ENCODE measurements at places on chromosomes 5 and 9.

DNA sequence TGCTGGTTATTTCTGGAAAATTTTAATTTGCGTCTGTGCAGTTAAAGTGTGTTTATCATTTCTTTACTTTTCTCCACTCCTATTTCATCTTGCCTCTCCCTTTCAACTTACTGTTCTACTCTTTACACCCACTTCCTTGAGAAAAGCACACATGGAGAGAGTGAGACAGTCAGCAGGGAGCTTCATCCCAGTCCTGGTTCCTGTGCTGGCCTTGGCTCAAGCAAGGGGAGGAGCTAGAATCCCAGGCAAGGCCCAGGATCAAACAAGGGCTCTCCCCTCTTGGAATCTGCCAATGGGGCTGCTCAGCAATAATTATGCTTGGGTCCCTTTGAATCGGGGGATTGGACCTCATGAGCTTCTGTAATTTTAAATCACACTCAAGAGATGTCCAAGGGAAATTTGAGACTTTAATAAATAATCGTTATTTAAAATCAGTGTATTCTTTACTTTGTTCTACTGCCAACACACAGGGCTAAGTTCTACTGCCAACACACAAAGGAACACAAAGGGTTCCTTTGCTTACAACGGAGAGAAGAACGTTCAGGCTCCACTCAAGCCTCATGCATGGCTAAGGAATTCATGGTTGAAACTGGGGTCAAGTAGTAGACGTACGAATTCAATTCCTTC, 439.3 kb upstream of the DAB2 start:
- DNase-seq, result no peak

DNA sequence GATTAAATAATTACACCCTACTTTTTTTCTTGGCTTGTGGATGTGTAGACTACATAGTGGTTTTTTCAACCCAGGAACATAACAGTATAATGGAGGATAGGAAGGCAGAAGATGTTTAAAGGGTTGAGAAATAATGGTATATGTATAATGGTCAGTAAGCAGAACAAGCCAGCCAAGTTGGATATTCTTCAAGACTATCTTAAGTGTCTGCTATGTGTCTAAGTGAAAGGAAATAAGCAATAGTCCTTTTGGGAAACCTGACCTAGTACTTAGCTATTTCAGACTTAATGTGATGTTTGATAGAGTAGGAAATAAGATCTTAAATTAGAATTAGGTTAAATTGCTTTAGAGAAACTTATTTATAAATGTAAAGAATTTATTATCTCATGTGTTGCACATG, 85.7 kb downstream of the PTPDC1 start:
- no peak for DNase-seq

- DNase-seq, result no peak
These were observed 124.3 kb downstream of the ENC1 start for GRCh38 chr5:74516211-74516636.

DNA sequence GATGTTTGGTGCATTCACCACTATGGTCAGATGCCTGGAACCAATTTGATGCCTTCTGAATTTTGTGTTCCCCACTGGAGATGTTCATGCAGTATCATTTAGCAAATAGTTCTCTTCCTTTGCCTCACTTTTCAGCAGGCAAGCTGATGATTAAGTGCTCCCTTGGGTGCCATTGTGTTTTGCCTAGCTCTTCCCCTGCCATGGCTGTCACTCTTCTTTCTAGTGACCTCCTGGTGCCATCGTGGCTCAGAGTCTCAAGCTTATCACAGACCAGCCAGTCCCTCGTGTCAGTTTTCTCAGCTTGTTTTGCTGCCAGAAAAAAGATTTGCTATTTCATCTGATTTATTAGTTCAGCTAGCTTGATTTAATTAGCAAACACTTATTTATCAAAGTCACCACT, 41.3 kb downstream of the IL31RA start:
- no peak for DNase-seq

- no peak for DNase-seq
These were observed 11.4 kb upstream of the GRIN1 start for GRCh38 chr9:137127301-137128157.

- DNase-seq, result no peak
These were observed 152.5 kb downstream of the FANCC start for GRCh38 chr9:95165004-95165403.

DNA sequence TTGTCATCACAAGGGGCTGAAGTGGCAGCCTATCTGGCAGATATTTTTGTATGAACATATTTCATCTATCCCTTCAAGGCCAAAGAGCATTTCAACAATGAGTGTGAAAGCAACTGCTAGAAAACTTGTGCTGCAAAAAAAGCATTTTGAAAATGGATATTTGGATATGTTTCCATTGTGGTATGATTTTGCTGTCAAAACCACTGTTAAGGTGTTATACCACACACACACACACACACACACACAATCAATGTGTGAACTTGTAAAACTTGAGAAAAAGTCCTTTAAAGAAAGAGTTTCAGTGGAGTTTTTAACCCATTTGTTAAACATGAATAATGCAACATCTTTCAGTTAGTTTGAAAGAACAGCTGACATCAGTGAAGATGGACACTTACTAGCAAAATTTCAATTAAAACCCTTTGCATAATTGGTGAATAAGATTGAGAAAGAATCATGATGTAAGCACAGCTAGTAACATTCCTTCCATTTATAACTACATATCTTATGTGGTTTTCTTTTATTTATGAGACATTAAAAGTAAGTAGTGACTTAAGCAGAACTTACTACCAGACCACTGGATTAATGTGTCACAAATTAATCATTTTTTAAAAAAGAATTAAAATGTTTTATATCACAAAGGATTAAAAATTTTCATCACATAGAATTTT, 182.6 kb upstream of the GNA14 start:
- no peak for DNase-seq

GRCh38 chr5:56279979-56280378, 46.8 kb upstream of the ANKRD55 start:
- no peak for DNase-seq

DNA sequence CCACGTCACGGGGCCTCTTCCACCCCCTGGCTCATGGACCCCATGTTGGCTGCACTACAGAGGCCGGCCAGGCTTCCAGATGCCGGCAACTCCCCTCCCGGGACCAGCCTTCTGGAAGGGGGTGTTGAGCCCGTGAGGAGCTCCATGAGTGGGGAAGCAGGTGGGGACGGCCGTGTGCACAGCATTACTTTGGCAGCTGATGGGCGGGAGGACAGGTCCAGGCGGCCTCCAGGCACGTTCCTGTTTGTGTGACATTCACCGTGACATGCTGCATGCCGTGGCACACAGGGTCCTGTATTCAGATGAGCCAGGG, 29.1 kb upstream of the ABO start:
- DNase-seq, result no peak

DNA sequence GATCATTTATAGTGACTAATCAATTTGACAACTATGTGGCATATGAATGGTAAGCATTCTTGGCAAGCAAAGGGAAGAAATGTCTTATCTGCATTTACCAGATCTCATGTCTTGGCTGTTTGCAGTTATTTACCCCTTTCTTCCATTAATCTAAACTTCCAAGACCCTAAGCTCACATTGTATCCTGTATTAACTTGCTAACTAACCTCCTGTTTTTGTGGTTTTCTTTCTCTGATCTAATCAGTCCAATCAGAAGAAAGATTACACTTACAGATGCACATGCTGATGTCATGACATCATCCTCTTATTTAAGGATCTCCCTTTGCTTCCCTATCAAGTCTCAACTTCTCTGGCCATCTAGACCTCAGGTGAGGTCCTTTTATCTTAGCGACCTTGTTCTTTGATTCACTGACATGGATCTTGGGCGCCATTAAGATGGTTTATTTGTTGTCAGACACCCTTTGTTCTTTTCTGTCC, 95.5 kb downstream of the F2RL2 start:
- no peak for DNase-seq

DNA sequence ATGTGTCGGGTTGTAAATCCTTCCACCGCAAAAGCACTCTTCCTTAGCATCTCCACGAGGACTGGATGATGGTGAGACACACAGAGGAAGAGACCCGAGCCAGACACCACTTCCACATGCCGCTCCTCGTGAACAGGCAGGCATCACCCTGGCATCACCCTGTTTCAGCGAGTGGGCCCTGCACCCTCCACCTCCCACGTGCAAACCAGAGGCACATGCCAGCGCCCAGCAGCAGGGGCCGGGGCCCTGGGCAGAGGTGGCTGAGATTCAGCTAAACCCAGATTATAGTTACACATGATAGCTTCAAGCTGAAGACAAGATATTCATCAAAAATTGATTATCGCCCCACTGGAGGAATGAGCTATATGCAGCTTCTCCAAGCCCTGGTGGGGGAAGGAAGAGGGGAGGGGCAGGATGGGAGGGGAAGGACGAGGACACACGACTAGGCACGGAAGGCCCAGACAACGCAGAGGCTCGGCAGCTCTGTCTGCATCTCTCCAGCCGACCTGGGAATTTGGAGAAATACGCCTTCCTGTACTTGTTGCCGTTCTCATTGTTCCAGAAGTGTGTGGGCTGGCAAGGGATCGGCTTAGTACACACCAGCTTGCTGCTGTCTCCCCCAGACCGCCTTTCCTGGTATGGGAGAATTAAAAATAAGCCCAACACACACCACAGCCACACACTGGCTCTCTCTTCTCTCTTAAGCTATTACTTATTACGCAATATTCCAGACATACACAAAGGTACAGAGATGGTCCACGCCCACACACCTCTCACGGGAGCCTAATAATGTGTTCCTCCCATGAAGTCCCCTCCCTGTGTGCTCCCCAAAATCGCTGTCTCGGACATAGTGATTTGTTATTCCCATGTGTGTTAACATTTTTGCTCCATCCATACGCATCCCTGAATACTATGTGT, 50.4 kb upstream of the ZNF354A start:
- DNase-seq, result no peak

GRCh38 chr5:1264211-1264610, 30.7 kb downstream of the TERT start:
- DNase-seq, result no peak

All from SK-N-SH (cell line).